Stimulated activated naive CD8-positive, alpha-beta T cell treated with anti-CD3 and anti-CD28 coated beads, Interleukin-15, amount 100 ng/mL, for 72 hours (primary cell): ENCODE measurements at places on chromosomes 6 and 20.

DNA sequence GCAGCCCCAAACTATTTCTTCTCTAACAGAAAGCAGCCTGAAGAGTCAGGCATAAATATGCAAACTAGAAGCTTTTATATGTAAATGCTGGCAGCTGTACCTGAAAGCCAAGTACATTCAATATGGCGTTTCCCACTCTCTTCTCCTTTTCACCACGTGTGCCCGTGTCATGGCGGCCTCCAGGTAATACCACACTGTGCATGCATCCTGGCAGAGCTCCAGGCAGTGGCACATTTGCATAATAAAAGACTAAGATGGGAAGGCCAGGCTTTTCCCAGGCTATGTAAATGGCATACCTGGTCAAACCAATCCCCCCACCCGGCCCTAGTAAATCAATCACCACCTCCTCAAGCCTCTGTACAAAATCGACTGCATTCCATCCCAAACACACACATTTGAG is 120.6 kb downstream of the MMUT start:
- DNase-seq: no peak

DNA sequence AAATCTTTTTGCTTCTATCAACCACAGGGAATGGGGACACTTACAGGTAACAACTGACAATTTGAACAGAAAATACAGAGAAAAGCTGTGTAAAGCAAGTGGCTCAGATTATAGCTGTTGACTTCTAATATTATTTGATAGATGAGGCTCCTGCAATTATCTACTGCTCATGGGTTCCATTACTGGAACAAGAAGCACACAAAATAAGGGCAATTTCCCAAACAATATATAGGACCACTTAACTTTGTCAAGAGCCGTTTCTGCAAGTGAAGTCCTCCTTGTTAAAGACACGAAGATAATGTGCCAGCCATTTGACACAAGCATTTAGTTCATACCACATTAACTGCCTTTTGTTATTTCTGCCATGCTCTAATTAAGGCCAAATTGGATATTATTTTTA is 315.5 kb upstream of the ARID1B start:
- no peak for DNase-seq

DNA sequence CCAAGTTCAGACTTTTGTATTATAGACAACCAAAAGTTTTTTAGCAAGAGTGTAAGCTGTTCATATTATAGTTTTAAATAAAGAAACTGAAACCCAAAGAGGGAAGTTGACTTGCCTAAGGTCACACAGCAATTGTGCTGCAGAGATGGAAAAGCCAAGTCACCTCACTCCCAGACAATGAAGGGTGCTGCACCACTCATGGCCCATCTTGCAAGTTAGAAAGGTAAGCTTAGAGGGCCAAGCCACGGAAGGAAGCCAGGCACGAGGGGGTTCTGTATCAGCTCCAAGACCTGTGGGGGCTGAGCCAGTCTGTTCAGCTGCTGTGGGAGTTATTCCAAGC is 860 bp downstream of the DEFB124 start:
- DNase-seq: no peak

DNA sequence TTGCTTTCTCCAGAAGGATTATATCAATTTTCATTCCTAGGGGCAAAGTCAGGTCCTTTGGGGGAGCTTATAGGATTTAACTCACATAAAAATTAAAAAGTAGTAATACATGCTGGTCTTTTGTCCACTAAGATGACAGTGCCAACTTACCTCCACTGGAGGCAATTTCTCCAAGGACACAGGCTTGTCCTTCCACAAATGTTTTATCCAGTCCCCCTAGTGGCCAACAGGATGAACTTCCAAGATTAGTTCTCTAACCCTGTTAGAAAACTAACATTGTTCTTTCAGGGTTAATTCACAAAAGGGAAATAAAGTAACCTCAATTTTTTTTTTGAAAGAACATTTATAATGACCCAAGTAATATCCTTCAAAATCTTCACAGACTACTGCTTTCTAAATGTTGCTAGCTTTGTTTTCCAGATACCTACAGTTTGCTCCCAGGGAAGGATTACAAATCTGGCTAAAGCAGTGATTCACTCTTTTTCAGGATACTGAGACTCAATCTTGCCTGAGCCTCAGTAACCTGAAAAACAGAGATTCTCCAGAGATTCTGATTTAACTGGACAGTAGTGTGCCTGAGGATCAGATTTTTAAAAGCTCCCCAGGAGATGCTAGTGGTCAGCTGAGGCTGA is 31.7 kb upstream of the UBR2 start:
- DNase-seq: no peak

DNA sequence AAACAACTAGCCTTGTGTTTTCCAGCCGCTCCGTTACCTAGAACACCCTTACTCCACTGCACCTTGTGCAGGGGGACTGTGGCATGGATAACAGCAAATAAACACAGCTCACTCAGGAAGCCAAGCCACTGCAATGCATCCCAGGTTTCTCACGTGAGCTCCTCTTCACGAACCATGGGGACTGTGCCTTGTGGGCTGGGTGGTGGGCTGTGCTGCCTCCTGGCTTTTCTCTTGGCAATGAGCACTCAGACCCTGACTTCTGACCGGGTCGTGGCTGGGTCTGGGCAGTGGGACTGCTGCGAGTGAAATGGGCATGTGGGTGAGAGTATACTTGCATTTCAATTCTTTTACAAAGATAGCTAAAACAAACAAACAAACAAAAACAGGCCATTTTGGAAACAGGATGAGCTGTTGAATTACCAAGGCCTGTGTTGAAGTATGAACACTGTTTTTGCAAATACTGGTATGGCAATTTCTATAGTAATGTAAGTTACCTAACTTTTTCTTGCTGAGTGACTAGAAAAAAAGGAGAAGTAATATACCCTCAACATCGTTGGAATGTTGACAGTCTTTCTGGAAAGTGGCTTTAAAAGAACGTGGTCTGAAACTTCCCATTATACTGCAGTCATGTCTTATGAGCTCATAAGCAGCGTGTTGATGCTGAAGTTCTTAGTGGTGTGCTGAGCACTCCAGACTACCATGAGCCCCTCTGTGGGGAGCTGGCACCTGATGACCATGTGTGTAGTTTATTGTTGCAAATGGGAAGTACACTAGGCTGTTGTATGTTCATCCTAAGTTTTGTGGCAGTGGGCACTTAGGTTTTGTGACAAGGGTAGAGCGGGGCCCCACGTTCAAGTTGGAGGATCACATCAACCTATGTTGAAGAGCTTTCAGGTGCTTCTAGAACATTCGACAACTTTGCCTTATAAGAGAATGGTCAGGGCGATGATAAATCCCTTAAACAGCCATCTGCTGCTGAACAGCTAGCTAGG is 120.4 kb downstream of the ARMC2 start:
- DNase-seq: no peak

DNA sequence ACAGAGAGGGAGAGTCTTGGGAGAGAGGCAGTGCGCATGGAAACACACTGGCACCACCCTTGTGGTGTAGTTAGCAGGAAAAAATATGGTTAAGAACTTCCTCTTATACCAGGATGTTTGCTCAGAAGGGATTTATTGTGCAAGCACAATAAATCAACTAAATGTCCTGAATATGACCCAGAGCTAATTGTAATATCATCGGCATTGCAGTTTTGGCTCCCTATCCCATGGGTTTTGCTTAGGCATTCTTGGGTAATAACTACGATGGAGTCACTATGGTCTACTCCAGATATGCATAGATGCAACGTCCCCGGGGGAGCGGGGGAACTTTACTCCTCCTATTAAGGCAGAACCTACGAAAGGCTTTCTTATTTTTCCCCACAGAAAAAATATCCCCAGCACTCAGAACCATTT is 751.6 kb downstream of the EYS start:
- DNase-seq: no peak

- DNase-seq: no peak
These were observed 175.0 kb downstream of the HAO1 start for GRCh38 chr20:7765221-7765620.

DNA sequence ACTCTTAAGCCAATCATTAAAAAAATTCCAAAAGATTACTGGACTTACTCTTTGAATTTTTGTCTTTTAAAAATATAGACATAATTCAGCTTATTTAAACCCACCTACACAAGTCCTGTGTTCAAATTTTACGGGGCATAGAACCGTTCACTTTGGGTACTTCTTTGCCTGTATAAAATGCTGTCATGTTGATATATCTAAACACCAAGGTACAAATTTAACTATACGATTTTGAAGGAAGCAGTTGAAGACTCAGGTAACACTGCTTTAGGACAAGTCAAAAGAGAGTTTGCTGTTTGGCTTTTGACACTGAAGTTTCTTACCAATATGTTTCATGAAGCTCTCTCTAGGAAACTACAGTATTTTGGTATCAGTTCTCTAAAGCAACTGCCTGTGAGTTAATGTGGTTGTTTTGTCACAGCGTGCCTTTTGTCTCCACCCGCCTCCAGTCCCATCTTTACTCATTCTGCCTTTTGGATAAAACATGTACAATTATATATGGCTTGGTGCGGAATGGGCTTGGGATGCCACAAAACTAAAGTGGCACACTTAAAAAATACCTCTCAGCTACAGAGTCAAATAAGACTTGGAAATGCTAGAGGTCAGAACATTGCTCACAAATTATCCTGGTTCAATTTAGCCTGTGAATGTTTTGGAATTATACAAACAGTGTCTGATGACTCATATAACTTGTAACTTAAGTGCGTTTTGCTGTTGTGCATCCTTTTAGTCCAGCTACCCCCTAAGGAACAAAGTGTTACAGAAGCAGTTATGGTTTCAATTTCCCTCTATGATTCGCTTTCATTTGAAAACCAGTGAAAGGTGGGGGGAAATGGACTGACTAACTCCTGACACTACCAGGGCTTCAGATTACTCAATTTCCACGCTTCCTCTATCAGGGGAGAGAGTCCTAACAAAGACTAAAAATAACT is 38.7 kb downstream of the RGS17 start:
- no peak for DNase-seq

DNA sequence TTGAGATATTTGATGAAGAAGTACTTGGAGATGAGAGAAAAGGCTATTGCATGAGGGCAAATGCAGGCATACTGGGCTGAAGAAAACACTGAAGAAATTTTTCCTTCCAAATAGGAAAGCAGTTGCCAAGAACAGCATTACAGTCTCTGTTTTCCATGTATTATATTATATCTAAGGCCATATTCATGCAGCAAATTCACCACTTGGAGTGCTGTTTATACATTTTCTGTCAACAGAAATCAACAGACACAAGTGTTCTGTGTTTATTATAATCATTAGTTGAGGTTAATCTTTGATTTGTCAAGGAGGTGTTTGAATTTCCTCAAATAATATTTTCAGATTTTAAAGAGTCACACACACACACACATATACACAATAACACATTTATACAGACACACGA is 268.8 kb upstream of the PLCB4 start:
- DNase-seq: no peak

DNA sequence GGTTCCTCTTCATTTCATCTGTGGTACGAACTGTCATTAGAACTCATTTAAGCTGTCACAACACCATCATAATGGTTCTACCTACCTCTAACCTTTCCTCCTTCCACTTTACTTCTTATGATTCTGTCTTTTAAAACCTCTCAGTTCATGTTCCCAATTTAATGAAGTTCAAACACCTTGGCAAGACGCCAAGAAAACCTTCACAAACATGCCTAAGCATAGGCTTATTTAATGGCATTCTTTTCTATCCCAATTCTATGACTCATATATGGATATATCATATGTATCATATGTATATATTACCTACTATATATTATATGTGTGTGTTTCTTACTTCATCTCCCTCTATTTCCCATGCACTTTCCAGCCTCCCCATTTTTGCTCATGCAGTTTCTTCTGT is 283.4 kb upstream of the TBX18 start:
- DNase-seq: no peak

DNA sequence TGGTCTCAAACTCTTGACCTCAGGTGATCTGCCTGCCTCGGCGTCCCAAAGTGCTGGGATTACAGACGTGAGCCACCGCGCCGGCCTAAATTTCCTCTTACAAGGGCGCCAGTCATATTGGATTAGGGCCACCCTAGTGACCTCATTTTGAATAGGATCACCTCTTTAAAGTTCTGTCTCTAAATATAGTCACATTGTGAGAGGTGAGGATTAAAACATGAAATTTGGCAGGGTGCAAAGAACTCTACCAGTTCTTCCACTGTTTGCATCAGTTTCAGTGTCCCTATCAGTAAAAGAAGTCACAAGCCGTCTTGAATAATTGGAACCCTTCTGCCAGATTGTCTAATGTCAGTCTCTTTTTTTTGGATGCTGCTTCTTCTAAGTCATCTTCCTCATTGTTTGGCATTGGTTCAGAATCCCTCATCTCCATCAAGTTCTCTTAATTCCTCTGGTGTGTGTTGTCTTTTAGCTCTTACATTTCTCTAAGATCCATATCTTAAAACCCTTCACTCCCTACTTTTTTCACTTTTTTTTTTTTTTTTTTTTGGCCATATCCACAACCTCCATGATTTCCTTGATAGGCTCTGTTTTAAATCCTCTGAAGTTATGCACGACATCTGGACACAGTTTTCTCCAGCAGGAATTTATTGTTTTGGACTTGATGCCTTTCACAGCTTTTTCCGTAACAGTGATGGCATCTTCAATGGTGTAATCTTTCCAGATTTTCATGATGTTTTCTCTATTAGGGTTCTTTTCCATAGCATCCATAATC is 56.8 kb downstream of the NCOA3 start:
- DNase-seq: no peak

DNA sequence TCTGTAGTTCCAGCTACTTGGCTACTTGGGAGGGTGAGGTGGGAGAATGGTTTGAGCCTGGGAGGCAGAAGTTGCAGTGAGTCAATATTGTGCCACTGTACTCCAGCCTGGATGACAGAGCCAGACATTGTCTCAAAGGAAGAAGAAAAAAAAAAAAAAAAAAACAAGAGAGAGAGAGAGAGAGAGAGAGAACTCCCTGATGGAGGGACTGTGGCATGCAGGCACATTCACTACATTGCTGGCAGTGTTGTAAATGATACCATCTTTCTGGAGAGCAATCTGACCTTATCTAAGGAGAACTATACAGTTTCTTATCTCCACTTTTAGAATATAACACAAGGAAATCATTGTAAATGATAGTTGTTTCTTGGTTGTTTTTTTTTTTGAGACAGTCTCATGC is 85.1 kb downstream of the MDN1 start:
- no peak for DNase-seq

- DNase-seq: no peak
These were observed 730.4 kb downstream of the C6orf118 start for GRCh38 chr6:164579035-164579434.

DNA sequence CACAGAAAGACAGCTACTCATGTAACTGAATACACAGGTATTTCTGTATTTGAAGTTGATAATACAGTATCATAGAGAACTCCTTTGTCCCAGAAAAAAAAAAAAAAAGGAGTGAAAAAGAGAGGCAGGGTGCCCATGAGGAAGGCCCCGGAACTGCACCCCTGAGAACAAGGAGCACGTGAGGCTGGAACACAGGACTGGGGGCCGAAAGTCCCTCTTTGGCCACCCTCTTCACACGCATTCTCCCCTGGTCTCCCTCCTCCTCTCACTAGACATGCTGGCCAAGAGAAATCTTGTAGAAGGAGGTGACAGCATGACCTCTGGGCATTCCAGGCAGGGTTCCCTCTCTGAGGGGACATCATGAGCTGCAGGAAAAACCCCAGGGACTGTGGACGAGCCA is 62.7 kb upstream of the TRAF3IP2 start:
- no peak for DNase-seq
